ENCODE measurements at places on chromosomes 7 and 10.

GRCh38 chr7:138431517-138431916 lies 28.5 kb upstream of the TRIM24 start:
- no peak for DNase-seq

- no peak for DNase-seq
Measured at GRCh38 chr10:6143181-6143580, 54.3 kb downstream of the RBM17 start.

DNA sequence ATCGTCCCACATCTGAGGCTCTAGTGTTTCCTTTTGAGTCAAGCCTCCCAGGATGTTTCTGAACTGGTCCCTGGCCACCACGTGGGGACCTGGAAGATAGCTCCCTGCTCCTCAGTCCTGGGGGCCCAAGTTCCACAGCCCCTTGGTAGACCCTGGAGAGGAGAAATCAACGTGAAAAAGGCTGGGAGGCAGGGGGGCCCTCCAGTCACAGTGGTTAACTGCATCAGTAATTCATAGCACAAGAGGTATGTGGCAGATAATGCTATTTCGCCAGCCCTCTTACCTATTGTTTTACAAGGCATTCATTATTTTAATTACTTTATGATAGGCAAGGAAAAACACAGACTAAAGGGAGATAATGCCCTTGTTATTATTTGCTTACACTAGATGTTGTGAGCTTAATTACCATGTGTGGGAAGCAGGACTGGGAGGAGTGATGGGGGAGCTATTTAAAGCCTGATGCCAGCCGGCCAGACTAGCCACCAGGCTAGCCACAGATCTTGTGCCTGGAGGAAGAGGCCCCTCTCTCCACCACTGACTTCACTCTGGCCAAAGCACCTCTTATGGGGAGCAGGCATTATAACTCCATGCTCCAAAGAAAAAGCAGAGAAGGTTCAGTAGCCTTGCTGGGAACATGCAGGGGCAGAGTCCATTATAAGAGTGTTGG lies 230.7 kb downstream of the KCNMA1 start:
- no peak for DNase-seq

DNA sequence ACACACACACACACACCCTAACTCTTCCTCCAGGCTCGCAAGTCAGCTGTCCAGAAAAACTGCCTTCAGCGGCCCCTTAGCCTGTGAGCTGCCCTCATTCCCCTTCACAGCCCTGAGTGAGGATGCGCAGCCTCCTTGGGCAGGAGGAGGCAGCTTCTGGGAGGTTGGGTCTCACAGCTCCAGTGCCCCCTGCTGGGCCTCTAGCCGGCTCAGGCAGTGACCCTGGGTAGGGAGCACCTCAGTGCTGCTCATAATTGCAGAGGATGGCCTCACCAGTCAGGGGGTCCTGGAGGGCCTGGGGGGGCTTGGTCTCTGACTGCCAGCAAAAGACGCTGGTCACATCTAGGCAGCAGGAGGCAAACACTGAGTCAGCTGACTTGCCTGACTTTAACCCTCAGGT lies 43.7 kb downstream of the ZNF273 start:
- DNase-seq, result no peak

DNA sequence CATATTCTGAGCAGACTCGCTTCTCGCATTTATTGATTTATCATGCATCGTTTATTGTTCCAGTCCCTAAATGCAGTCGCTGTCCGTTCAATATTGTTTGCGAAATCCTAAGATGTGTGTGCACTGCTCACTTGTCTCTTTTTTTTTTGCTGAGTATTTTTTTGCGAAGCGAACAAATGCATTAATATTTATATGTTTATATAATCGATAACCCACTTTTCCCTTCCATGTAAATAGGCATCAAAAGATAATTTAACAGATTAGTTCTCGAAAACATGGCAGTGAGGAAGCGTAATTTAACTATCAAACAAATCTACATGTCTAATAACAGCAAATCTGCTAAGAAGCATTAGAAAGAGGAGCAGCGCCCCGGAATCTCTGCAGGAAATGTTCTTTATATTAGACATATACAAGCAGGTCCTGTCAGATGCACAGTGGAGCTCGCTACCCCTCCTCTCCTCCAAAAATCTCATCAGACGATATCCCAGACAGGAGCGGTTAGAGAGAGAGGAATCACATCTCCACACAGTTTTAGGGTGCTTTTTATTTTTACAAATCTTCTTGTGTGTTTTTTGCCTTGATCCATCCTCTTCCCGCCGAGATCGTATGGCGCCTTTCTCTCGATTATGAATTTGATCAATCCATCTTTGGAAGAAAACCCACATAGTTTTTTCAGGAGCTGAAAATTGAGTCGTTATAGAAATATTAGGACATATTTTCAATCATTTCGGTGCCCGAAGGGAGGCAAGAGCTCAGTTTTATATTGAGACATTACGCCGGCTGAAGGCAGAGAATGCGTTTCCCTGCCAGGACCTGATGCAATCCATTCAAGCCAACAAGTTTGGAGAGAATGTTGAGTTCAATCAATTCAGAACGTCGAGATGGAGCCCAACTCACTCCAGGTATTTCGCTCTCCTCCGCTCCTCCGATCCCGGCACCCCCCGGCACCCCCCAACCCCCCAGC lies at the start of gene ARID5B:
Gene ARID5B (plus strand): TSS at position 871 of the 964 bp plus-strand sequence. CDS start 11 bp downstream, at position 882.
- no peak for DNase-seq

DNA sequence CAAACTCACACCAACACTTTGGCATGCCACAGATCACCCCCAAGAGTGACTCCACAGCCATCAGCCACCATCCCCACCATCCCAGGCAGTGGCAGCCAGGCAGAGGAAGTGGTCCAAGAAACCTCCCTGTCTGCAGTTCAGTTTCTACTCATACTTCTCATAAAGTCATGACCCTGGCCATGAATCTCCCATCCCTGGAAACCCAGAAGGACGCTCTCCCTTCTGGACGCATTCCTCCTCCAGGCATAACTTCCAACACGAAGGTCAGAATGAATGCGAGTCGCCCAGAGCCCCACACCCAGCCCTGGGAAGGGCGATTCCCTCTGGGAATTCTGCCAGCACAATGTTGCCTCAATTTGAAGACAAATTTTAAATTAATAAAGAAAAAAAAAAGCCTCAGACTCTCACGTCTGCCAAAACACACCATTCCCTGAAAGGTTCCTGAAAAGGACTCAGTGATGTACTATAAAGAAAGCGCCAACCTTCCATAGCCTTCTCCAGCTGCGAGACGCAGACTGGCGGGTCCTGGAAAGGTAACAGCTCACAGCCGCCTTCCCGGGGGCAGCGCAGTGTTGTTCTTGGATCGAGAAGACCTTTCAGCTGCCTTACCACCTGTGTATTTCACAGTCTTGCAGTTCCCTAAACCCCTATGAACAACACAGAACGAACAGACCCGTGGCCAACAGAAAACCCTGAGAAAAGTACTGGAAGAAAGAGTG lies 307.6 kb downstream of the FRMD4A start:
- no peak for DNase-seq

DNA sequence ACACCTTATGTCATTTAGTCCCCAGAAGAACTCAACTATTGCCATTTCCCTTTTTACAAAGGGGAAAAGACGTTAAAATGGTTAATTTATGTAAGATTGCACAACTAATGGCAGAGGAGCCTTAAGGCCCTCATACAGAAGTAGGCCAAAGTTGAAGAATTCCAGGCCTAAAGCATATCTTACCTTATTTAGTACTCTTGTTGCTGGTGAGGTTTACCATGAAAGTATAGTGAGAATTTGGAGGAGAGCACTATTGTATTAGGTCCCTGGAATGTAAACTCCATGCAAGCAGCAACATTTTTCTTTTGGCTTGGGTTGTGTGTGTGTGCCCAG lies 731 bp upstream of the CRPPA start:
- DNase-seq, result no peak

DNA sequence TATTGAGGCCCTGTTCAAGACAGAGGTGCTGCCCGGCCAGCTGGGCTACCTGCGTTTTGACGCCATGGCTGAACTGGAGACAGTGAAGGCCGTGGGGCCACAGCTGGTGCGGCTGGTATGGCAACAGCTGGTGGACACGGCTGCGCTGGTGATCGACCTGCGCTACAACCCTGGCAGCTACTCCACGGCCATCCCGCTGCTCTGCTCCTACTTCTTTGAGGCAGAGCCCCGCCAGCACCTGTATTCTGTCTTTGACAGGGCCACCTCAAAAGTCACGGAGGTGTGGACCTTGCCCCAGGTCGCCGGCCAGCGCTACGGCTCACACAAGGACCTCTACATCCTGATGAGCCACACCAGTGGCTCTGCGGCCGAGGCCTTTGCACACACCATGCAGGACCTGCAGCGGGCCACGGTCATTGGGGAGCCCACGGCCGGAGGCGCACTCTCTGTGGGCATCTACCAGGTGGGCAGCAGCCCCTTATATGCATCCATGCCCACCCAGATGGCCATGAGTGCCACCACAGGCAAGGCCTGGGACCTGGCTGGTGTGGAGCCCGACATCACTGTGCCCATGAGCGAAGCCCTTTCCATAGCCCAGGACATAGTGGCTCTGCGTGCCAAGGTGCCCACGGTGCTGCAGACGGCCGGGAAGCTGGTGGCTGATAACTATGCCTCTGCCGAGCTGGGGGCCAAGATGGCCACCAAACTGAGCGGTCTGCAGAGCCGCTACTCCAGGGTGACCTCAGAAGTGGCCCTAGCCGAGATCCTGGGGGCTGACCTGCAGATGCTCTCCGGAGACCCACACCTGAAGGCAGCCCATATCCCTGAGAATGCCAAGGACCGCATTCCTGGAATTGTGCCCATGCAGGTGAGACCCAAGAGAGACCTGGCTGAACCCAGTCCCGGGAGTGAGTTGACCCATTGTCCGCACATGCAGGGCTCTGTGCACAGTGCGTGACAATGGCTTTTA lies 2.8 kb downstream of the RBP3 start:
- DNase-seq, result no peak

GRCh38 chr7:85274454-85274853 lies 87.6 kb upstream of the SEMA3D start:
- no peak for DNase-seq

GRCh38 chr7:95794917-95795515 lies 22.7 kb downstream of the DYNC1I1 start:
- DNase-seq, result no peak

DNA sequence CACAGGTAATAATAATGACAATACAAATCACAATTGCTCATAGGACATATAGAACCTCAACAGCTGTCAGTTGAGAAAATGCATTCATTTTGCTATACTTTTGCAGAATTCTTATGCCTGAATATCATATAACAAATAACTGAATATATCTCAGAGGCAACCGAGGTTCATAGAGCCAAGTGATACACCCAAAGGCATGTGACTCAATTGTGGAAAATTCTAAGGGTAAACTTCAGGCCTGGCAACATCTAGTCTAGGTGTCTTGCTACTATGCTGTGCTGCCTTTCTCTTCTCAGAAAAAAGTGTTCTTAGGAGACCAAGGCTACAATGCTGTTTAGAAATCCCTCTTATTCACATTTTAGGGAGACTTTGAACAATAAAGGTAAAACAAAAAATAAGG lies 270.7 kb downstream of the BAMBI start:
- DNase-seq, result no peak

DNA sequence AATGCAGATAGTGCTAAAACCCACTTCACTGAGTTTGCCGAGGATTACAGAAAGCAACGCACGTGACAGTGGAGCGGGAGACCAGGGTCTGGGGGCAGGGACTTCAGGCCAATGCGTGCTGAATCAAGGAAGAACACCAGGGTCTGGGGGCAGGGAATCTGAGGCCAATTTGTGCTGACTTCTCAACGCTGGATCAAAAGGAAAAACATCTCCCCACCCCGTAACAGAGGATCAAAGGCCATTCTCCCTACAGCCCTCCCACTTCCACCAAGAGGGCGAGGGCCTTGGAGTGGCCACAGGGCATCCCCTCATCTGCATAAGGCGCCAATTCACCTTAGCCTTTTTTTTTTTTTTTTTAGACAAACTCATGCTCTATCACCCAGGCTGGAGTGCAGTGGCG lies 22.3 kb upstream of the BNIP3 start:
- DNase-seq, result no peak

- DNase-seq, result no peak
Measured at GRCh38 chr10:123633636-123634035, 32.5 kb upstream of the GPR26 start.

- DNase-seq, result no peak
Measured at GRCh38 chr10:124087672-124088634, 5.4 kb downstream of the CHST15 start.

DNA sequence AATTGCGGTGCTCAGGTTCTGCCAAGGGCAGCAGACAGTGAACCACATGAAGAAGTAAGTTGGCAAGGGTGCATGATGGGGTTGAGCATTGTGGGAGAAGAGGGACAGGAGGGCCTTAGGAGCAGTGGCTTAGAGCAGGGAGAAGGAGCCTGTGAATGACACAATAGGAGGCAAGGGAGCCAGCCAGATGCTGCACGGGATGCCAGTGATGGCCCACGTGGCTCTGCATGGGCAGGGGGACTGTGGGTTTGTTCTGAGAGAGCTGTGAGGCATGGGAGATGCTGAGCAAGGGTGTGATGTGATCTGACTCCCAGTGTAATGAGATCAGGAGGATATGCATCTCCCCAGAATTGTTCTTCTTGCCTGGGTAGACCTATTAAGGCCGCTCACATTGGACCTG lies 60.9 kb downstream of the C10orf90 start:
- DNase-seq, result no peak

DNA sequence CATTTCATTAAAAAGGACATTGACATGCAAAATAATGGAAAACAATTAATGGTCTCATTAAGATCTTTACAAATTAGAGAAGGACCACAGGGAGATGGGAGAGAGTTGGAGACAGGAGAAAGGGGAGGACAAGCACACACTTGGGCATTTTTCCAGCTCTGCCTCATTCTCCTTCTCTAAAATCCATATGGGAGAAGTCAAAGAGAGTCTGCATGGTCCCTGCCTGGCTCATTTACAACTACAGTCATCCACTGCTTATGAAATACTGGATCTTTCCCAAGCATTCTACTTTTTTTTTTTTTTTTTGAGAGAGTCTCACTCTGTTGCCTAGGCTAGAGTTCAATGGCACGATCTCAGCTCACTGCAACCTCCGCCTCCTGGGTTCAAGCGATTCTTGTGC lies 518.9 kb upstream of the CELF2 start:
- DNase-seq, result no peak

- no peak for DNase-seq
Measured at GRCh38 chr7:104894726-104895521, 119.1 kb upstream of the KMT2E start.

DNA sequence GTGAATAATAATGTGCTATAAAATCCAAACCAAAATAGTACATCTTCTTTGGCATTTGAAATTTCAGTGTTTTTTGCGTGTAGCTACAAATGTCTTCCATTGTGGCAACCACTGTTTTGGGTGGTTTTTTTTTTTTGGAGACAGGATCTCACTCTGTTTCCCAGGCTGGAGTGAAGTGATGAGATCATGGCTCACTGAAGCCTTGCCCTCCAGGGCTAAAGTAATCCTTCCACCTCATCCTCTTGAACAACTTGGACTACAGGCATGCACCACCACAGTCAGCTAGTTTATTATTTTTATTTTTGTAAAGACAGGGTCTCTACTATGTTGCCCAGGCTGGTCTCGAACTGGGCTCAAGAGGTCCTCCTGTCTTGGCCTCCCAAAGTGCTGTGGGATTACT lies 455.1 kb downstream of the AUTS2 start:
- DNase-seq, result no peak

DNA sequence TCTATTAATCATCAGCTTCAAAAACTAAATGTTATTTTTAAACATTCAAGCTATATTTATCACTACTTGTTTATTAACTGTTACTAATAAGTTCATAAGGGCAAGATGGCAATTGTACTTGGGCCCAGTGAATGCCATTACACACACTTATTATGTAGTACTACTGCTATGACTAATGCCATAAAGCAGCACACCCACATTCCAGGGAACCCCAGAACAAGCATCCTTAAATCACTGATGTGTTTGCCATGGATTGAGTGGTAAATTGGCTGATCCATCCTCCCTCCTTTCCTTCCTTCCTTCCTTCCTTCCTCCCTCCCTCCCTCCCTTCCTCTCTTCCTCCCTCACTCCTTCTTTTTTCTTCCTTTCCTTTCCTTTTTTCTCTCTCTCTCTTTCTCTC lies 37.4 kb upstream of the RSU1 start:
- no peak for DNase-seq

Measured in esophagus squamous epithelium (tissue), 5 donors.